T-cell (primary cell): ENCODE measurements at places on chromosomes 5 and 9.

DNA sequence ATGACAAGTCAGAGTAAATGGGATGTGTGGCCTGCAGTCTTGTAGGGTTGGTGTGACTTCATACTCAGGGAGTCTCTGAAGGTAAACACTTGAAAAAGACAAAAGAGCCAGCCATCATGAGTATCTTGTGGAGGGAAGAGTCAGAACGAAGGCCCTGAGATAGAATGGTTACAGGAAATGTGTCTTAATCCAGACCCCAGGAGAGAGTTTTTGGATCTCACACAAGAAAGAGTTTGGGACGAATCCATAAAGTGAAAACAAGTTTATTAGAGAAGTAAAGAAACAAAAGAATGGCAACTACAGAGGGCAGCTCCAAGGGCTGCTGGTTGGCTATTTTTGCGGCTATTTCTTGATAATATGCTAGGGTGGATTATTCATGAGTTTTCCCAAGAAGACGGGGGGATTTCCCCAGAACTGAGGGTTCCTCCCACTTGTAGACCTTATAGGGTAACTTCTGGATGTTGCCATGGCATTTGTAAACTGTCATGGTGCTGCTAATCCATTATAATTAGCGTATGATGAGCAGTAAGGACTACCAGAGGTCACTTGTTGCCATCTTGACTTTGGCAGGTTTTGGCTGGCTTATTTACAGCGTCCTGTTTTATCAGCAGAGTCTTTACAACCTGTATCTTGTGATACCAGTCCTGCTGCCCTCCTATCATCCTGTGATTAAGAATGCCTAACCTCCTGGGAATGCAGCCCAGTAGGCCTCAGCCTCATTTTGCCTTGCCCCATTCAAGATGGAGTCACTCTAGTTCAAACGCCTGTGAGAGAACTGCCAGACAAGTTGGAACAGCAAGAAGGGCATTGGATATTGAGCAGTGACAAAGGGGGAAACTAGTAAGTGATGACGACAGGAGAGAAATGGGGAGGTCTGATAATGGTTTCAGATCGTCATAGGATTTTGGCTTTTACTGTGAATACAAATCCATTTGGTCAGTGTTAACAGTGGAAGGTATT lies 34.0 kb downstream of the MTRR start:
- DNase-seq: no peak

DNA sequence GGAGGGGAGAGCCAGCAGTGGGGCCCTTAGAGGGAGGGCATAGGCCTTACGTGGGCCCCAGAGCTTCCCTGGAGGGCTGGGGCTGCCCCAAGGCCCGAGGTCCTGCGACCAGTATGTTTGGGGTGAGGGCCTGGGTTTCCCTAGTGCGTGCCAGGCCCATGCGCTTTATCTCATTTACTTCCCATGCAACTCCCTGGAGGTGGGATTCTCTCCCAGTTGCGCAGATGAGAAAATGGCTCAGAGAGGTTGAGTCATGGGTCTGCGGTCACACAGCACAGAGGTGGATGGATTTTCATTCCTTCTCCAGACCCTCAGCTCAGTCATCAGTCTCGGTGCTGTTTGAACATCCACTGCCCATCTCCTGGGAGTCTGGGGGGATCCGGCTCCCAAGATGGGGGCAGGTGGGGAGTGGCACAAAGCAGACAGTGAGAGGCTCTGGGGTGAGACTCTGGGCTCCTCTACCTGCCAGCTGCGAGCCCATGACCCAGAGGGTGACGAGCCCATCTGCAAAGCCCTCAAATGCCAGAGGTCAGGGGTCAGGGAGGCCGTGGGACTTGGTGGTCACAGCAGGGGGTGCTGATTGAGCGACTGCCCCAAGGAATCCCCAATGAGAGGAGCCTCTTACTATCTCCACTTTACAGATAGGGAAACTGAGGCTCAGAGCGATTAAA lies 171.2 kb downstream of the GAPVD1 start:
- no peak for DNase-seq

GRCh38 chr9:91948597-91949391 lies 1.2 kb downstream of the ROR2 start:
- DNase-seq: no peak

DNA sequence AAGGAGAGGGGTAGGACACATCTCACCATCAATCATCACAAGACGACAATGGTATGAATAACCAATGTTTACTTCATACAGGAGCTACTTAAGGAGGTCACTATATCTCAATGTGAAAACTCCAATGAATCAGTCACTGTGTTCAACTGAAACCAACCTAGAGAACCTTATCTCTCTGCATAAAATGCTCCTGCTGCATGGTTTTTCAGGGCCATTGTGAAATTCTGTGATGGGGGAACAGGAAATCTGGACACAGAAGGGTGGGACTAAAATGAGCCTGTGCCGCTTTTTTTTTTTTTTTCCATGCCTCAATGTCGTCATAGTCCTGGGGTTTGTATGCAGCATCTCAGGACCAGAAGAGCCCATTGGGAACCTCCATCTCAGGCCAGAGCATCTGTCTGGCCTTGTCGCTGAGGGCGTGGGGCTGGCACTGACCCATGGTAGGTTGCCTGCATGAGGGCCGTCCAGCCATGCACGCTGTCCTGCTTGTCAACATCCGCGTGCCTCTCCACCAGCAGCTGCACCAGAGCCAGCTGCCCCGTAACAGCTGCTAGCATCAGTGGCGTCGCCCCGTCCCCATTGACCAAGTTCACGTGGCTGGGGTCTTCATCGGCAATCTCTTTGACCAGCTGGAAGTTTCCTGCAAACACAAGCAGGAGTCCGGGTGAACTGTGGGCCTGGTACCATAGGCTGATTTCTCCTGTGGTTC lies 12.7 kb downstream of the ANKS6 start:
- no peak for DNase-seq

GRCh38 chr9:17876687-17877086 lies 297.8 kb downstream of the SH3GL2 start:
- DNase-seq: no peak
